Ascending aorta (tissue), 2 donors: ENCODE measurements at places on chromosomes 6 and 20.
A peak's percentile ranks its signal among the peaks of the same experiment; 100 is the strongest.

- no peak for DNase-seq
Measured at GRCh38 chr6:27288136-27289044, 23.7 kb downstream of the POM121L2 start.

DNA sequence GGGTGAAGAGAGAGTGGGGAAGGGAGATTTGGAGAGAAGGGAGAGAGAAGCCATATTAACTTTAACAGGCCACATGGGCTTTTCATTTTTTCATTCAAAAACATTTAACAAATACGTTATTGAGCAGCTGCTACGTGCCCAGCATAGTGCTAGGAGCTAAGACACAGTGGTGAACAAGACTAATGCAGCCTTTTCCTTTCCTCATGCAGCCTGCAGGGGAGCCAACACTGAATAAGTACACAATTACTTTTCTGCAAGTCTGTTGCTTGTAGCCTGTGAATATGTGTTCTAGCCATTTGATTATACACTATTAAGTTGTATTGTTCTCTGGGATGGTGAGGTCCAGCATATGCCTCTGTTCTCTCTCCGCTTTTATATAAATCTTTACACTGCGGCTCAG is 1.9 kb upstream of the BLOC1S5 start:
- DNase-seq, result no peak

- peak; percentile 91 for DNase-seq
Measured at GRCh38 chr6:90369024-90369519, 72.4 kb upstream of the BACH2 start.

DNA sequence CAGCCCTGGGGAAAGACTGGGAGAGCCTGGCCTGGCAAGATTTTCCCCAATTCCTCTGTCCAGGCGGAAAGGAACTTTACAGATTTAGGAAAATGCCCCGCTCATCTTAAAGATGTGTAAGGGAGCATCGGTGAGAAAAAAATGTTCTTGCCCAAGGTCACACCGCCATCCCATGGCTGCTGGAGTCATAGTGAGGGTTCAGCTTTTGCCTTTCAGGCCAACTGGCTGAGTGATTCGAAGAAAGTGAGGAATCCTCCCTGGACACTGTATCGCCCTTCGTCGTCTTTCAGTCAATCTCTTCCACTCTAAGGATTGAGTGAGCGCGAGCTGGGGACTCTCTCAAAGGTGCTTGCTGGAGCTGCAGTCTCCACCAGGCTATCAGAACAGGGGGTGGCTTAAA is 1.4 kb downstream of the WFDC2 start:
- no peak for DNase-seq

DNA sequence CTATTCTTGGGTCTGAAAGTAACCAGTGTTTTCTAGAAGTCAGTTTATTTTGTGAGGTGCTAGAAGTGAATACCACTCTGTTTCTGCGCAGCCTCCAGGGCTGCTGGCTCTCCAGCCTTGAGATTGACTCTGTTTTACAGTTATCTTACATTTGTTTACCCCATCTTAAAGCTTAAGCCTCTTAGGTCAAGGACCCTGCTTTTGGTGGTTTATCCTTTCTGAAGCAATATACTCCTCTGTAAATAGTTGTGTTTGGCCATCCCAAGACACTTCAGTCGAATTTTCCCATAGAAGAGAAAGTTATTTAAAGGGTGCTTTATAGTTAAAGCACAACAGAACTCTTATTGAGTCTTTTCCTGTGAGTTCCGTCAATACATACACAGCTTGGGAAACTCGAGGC is 190.6 kb upstream of the RSPO3 start:
- DNase-seq, result no peak

DNA sequence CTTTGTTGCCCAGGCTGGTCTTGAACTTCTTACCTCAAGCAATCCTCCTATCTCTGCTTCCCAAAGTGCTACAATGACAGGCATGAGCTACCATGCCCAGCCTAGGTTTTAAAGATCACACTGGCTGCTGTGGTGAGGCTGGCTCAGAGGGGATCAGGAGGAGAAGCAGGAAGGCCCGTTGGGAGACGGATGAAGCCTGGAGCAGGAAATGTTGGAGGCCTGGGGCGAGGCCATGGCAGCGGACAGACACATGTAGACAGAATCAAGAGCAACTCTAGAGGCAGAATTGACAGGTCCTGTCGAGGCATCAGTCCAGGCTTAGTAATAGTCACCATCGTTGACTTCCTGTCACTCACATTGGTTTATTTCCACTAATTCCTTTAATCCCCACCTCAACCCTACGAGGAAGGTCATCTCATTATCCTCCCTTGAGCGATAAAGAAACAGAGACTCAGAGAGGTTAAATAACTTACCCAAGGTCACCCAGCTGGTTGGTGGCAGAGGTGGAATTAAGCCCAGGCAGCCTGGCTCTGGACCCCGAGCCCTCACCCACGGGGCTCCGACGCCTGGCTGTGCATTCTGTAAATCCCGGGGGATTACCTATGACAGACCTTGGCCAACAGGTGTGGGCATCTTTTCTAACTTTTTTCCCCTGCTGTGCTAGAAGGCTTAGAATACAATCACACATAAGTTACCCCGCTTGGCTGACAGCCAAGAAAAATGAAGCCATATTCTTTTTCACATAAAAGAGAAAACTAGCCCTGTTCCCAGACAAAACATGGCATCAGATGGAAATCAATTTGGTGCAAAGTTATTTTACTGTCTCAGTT is 113.4 kb downstream of the EYA2 start:
- DNase-seq, result no peak

GRCh38 chr20:24389686-24390085 is 79.7 kb upstream of the SYNDIG1 start:
- no peak for DNase-seq

GRCh38 chr6:1993042-1993441 is 252.4 kb downstream of the GMDS start:
- DNase-seq, result no peak

DNA sequence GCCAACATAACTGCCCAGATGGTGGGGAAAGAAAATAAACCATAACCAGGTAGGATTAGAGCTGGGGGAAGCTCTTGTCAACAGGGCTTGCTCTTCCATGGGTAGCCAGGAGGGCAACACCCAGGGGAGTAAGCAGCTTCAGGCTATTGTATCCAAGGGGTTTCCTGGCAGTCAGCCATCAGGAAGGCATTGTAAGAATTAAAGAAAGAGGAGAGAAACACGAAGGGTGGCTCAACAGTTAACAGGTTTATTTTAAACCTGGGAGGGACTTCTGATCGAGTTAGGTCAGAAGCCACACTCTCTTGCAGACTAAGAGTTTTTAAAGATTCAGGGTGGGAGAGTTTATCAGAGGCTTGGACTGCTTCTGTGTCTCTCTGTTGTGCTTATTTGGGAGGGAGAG is 114.2 kb downstream of the QRSL1 start:
- no peak for DNase-seq

GRCh38 chr20:43176726-43177125 is 13.0 kb downstream of the PTPRT start:
- DNase-seq, result no peak

DNA sequence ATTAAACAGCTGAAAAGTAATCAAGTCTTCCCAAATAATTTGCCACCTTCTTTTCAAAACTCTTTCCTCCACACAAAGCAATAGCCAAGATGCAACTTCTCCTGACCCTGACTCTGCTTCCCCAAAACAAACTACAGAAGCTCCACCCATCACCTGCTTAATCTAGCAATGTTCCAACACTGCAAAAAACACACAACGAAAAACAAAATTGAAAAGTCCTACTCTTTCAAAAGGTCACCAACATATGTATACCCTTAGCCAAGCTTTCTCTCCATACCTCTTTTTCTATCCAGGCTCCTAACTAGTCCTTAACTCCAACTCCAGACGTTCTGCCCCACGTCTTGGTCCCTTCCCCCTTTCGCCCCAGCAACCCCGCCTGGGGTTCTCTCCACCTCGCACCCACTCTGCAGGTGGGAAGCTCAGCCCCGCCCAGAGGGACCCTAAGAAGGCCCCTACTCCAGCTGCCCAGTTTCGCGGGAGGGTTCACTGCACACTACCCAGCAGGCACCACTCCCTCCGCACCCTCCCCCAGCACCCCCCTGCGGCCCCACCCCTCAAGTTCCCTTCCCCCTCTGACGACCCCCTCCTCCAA is 717 bp downstream of the CSNK2A1 start:
- DNase-seq, result no peak

DNA sequence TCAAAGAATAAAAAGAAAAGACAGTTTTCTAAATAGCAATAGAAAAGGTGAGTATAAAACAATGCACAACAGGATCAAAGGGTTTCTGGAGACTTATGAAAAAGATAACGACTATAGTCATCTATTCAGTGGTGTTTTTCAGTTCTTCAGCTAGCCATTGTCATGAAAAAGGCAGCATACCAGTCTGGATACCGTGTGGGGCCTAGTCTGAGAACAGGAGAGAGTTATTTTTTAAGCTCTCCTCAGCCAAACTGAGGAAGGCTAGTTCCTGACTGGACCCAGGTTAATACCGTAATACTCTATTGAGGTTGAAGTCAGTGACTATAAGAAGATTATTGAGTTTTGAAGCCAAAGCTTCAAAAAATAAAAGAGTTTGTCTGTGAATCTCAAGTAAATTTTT is 49.5 kb downstream of the PLN start:
- DNase-seq, result no peak

DNA sequence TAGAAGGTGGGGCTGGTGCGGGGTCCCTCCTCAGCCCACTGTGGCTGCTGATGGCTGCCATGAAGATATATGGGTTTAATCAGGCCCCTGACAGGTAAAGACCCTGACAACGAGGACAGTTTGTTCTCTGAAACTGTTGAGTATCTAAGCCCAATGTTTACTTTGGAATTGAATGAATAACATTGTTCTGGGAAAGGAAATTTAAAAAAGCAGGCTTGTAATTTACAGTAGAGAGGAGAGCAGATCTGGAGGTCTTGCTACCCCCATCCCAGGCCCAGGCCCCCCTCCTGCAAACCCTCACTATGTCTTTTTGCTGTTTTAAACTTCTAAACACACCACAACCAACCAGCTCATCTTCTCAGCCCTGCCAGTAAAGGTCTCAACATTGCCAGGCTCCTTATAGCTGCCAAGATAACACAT is 171.3 kb downstream of the CDC5L start:
- DNase-seq, result no peak
